SW 1271 (cell line): ENCODE measurements at places on chromosomes 2 and 18.

- DNase-seq, result no peak
Observed at GRCh38 chr2:222193328-222193983, 105.3 kb downstream of the PAX3 start.

DNA sequence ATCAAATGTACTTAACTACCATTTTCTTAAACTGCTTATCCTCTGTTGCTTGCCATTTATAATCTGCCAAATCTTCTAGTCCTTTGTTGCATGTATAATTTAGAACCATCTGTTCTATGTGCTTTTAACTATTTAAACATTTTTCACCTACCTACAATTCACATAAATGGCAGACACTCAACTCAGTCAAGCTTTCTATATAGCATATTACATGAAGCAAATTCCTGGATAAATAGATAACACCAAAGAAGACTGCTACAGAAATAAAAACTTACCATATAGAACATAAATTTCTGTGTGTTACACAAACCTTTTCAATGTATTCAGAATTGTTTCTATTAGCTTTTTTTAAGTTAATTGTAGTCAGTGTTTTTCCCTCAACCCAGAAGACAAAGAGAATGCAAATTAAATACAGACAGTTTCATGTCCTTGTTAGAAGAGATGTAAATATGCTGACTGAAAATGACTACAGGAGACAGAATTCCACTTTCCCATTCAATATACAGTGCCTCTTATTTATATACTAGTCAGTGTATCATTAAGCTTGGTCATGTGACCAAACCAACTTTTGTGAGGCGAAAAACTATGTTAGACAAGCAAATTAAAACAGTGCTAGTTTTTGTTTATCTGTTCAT lies 2.6 kb downstream of the BAZ2B start:
- DNase-seq, result no peak

DNA sequence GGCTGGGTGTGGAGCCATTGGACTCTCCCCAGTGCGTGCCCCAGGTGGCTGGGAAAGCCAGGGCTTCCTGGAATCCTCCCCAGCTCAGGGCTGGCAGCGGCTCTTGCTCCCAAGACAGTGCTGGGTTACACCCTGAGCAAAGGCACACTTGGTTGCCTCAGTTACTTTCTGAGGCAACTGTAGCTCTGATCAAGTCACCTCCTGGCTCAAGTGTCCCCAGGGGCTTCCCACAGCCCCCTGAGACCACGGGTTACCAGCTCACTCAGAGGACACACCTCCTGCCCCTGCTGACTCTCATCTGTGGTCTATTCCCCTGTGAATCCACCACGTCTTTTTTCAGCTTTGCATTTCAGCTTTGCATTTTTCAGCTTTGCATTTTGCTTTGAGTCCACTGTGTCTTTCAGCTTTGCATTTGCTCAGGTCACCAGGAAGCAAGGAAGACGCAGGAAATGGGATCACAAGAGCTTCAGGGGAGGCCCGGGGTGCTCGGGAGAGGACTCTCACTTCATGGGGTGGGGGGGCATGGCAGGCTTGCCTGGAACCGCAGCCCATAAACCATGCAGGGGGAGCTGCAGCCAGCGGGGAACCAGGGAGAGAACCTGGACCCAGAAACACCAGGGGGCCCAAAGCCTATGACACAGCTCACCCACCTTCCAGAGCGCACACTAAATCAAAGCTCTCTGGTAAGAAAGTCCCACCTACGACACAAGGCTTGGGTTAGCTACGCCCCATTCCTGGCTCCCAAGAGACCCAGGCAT lies 138.0 kb upstream of the ASB18 start:
- DNase-seq, result no peak

DNA sequence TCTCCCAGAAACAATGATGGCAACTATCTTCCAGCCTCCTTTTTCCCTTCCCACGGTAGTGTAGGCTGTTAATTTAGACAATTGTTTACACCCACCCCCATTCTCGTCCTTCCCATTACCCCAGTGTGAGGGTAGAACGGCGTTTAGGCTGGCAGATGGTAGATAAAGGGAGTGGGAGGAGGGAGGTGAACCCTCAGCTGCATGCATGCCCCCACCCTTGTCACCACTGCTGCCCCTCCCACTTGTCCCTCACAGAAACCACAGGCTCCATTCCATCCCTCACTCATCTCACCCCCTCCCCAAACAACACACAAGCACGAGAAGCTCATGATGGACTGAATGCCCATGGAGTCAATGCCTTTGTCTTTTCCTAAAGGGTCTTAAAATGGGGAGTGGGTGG lies 107.9 kb upstream of the PARD3B start:
- DNase-seq, result no peak

DNA sequence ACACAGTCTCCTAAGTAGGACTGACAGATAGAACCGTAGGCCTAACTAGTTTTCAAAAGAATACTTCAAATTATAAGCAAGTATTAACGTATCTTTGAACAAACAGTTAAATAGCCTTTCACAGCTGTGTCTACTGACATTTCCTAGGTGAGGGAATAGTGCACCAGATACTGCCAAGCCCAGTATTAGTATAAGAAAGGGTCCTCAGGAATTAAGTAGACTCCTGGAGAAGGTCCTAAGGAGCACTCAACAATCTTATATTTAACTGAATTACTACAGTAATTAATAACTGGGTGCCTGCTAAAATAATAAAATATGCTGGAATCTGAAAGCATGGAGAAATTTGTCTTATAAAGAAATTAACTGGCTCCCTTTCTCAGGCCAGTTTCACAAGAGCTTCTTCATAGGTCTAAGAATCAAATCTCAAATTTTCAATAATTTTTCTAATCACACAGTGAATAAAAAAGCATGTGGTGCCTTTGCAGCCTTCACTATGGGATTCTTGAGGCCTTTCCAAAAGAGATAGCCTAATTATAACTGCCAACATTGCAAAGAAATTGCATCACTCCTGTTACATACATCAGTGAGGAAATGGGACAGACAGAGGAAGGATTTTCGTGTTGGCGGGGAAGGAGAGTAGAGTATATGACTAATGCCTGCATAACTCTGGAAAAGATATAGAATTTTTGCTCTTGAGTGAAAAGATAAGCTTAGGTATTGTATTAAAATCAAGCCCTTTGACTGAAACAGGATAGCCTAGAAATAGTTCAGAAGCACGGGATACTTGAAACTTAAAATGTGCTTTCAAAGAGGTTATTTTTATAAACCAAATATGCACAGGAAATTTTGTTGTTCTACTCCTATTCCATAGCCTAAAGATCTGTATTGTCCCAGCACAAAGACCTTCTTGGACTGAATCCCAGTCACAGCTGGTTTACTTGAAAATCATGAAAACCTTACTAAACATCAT lies 228.6 kb upstream of the STK17B start:
- peak; percentile 36 for DNase-seq

- no peak for DNase-seq
Observed at GRCh38 chr2:230893841-230894781, 29.4 kb downstream of the ITM2C start.

DNA sequence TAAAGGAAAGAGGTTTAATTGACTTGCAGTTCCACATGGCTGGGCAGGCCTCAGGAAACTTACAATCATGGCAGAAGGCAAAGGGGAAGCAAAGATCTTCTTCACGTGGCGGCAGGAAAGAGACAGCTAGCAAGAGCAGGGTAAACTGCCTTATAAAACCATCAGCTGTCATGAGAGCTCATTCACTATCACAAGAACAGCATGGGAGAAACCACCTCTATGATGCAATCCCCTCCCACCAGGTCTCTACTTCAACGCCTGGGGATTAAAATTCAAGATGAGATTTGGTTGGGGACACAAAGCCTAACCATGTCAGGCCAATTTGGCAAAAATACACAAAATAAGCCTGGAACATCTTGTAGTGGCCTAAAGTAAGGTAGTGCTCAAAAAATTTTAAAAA lies 152.6 kb downstream of the COL6A3 start:
- DNase-seq, result no peak

DNA sequence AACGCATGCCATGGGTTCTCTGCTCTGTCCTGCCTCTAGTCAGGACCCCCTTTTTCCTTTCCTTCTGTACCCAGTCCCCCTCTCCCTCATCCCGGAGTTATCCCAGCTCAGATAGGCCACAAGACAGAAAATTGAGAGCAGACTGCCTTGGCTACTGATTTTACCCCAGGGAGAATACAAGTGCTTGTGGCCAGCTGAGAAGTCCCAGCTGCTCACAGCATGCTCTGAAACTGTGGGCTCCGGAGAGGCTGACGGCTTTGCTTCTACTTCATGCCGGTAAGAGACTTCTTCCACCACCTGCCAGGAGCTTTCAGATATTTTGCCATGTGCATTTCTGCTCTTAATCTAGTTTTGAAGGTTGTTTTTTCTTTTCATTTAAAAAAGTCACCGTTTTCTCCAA lies 20.0 kb upstream of the SIX2 start:
- no peak for DNase-seq

GRCh38 chr18:14577971-14578370 lies 34.6 kb upstream of the POTEC start:
- no peak for DNase-seq

DNA sequence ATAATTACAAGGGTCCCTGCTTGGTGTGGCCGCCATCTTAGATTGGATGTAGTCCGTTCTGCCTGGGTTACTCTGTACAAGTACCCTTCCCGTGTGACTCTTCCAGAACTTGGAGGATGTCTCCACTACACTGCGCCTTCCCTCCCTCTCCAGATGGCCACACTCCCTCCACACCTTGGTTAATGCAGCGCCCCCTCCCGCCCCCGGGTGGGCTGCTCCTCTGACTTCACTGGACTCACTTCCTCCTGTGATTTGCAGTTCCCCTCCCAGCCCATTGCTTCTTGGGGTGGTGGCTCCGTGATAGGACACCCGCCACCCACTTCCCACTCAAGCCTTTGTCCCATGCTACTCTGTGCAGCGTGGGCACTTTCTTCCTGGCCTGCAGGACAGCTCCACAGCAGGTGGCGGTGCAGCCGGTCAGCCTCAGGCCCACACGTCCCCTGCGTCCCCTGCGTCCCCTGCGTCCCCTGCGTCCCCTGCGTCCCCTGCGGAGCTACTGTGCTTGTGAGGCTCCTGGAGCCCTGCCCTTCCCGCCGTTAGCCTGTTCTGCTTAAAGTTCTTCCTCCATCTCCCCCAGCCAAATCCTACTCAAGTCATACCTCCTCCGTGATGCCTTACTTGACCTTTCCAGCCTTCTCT lies 130.5 kb upstream of the SIX3 start:
- no peak for DNase-seq

DNA sequence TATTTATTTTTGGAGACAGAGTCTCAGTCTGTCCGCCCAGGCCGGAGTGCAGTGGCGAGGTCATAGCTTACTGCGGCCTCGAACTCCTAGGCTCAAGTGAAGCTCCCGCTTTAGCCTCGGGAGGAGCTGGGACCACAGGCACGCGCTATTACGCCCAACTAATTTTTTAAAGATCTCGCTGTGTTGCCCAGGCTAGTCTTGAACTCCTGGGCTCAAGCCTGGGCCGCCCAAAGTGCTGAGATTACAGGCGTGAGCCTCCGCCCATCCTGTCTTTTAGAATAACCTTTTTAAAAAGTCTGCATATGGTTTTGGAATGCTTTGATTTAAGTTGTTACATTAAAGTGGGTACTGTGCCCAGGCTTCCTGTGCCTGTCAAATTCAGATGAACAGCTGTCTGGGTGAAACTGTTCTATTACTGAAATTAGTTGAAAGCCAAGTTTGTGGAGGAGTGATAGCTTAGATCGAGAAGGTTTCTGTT lies 944 bp downstream of the RAB3GAP1 start:
- DNase-seq, result no peak

GRCh38 chr2:168439536-168439935 lies 16.5 kb upstream of the CERS6 start:
- DNase-seq, result no peak

DNA sequence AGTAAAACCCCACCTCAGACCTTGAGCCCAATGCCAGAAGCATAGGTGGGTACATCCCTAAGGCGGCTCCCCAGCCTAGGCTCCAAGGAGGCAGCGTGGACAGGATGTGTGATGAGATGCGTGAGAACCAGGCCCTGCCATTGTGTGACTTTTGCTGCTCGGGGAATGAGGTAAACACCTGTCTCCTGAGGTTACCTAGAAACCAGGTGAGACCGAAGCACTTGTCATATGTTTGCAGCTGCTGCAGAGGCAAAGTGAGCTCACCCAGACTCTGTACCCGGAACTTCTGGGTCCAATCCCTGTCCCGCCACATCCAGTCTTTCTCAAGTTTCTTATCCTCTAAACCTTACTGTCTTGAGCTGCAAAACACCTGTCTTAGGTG lies 3.4 kb downstream of the FBLN7 start:
- no peak for DNase-seq

DNA sequence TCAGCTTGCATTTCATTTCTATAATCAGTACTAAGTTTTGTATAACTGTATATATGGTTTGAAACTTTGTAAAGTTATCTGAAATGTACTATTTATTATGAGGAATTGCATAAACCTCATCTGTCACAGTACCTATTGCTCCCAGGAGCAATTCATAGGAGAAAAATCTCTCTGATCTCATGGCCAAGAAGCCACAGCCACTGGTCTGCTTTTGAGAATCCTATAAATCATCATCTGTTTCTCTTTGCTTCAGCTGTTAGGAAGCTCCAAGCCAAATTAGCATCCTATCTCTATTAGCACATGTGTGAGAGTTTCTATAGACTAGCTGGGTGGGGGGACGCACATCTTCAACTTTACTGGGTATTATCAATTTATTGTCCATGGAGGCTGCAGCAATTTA lies 210.3 kb downstream of the CYP26B1 start:
- DNase-seq, result no peak

GRCh38 chr2:234377761-234378391 lies 119.0 kb downstream of the ARL4C start:
- DNase-seq, result no peak

GRCh38 chr2:120344214-120344975 lies 1.5 kb upstream of the INHBB start:
- no peak for DNase-seq

DNA sequence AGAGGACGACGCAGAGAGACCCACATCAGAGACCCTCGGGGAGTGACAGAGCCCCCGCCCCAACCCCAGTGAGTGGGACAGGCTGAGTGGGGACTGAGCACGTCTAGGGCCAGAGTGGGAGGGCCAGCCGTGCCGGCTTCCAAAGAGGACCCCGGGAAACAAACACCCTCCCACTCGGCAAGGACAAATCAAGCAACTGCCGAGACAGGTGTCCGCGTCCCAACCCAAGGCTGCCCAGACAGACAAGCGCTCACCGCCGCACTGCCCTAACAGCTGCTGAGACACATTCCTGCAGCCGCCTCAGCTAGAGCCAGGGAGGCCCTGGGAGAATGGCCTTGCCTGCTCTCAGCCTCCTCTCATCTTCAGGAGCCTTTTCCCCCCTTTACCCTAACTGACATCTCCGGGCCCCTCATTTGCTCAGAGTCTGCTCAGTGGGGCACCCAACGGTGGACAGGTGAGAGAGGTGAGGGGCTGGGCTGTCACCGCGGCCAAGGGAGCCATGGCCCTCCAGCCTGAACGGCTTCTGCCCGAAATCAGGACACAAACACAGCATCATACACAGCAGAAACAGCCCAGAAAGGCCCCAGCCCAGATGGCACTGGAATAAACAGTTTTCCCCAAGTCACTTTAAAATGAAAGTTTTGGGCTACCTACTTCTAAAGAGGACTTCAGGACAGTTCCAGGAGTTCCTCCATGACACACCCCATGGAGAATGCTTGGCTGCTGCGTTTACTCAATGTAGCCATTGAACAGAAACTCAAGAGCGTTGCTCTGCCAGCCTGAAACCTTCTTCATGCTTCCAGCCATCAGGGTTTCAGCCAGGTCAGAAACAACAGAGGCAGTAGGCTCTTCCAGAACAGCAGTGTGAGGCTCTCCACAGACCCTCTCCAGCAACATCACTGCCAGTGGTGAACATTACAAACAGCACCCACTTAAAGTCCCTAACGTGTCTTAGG lies 23.6 kb downstream of the SLC66A2 start:
- DNase-seq, result no peak

- DNase-seq, result no peak
Observed at GRCh38 chr2:234483568-234484251, 13.2 kb downstream of the ARL4C start.
